Astrocyte (in vitro differentiated cells and primary cell): ENCODE measurements at places on chromosomes 12 and 14. TPM values are rescaled to one million over a fixed set of nuclear protein-coding genes. Genes with fewer than 3 reads are reported as not detected.

The HOXC11 gene
- total RNA-seq: not detected in 2 replicates

The IPO8 gene
- total RNA-seq: 39.2 and 41.0 TPM in 2 replicates

The SRGAP1 gene
- 15.2 TPM in 2 replicates for total RNA-seq

The HOXC6 gene
- not detected in 2 replicates for total RNA-seq

The SDR9C7 gene
- 0.17 TPM in 1 of 2 replicates, not detected in the other for total RNA-seq

The CLEC7A gene
- total RNA-seq: 1.1 and 1.4 TPM in 2 replicates

The KRT78 gene
- not detected in 2 replicates for total RNA-seq

The KIF26A gene
- total RNA-seq: 1.4 TPM in 2 replicates

The PITPNM2 gene
- 13.2 and 14.2 TPM in 2 replicates for total RNA-seq
